NCI-H1105 (cell line): ENCODE measurements at places on chromosomes 7 and 10.

GRCh38 chr10:130423455-130424305 lies 287.5 kb downstream of the GLRX3 start:
- DNase-seq: no peak

DNA sequence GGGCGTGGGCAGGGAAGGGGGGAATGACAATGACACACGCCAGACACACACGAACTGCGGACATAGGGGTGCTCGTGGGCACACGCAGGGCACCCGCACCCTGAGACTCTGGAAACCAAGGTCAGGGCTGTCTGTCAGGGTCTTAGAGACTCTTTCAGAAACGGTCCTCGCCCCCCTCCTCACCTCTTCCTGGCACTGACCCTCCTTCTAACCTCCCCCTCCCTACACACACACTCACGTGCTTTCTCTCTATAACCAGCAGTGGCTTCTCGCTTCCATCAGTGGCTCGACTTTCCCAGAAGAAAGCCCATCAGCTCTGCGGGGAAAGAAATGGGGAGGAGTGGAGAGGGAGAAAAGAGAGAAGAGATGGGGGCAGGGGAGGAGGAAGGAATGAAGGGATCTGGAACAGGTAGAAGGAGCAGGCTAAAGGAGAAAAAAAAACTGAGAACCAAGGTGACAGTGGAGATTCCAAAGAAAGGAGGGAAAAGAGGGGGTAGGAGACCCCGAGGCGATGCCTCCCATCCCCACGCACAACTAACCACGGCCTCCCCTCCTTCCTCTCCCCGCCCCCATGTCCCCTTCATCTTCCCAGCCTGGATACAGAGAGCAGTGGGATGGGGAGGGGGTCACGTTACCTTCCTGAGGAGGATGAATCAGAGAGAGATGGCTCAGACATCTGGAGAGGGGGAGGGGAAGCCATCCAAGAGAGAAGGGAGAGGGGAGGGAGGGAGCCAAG lies 1.7 kb upstream of the VGF start:
- DNase-seq: no peak

DNA sequence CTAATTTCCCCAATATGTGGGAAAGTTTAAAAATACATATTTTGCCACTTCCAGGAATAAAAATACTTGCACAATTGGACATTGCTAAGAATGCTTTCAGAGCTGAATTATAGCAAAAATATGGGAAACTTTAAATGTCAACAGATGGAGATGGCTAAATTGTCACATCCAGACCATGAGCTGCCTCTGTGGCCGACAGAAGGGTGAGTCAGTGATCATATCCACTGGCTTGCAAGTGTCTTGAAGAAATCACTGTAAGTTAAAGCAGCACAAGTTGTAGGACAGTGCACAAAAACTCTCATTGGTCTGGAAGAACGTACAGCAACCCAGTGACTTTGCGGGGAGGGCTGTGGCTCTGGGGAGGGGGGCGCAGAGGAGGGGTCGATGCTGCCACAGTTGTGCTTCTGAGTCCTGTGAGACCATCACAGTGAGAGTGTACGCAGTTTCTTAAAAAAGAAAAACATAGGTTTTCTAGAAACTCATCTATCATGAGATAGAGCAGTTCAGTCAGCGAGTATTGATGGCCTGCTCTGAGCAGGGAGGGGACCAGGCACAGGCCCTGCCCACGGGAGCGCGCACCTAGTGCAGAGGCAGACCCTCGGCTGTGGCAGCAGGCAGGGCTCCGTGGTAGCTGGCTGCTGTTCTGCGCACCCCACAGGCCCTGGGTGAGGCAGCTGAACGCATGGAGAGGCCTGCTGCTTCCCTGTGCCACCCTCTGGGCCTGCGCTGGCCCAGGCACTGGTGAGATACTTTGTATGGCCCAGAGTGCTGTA lies 25.5 kb downstream of the LRRC27 start:
- DNase-seq: no peak

DNA sequence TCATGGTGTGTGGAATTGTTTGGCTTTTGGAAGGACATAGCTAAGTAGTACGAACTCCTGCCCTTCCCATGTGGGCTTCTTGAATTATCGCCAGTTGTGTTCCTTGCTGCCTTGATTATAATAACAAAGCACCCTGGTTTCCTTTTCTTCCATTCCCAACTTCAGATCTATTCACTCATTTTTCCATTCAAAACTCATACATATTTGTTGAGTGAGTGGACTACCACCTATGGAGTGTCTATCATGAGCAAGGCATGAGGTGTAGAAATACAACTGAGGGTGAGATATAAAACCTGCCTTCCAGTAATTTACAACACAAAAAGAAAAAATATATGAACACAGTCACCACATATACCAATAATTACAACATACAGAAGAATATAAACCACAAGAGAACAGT lies 4.9 kb upstream of the COL17A1 start:
- DNase-seq: no peak

DNA sequence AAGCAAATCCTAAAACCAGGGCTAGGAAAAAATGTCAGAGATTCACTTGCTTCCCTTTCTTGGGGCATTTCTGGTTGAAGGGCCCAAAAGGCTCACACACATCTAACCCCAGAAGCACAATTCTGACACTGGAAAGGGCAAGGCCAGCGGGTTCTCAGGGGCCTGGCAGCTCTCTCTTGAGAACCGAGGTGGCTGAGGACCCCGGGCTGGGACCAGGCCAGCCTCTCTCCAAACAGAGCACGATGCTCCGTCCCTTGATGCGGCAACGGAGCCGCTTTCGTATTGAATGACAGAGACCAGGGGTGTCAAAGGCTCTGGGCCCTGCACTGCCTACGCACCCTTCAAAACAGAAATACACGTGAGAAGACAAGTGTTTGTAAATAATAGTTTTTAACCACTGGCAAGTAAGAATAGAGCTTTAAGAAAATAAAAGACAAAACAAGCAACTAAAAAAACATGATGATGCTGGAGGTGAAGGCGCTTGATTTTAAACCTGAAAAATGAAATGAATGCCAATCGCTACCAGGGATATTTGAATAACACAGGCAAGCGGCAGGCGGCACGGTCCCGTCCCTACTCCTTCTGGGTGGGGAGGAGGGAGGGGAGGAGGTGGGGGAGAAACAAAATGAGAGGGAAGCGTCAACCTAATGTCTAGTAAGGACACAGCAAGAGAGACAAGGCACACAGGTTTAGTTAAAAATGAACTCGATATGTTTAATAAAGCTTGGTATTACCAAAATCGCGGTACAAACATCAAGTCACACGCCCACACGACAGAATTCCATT lies 68.0 kb downstream of the SLC29A4 start:
- DNase-seq: no peak

DNA sequence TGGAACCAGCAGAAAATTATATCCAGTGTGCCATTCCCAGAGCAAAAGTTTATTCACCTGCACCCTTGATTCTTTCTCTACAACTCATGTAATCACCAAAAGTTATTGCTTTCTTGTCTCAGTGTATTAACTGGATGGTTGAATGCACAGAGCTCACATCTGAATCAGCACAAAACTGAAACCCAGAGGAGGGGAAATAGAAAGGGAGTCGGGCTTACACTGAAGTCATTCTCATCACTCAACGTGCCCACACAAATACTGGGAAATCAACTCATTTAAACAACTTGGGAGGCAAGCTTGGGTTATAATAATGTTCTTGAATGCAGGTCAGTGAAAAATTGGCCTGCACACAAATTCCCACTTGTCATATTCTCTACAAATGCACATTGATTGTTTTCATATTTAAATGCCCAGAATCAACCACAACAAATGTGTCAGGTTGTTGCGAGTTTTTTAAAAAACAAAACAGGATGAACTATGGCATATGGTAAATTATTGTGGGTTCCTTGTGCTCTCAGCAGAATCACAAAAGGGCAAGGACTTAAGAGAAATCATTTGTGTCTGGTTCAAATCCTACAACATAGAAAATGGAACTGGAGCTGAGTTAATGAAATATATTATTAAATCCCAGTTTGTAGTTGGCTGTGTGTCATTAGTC lies 125.9 kb upstream of the NOBOX start:
- no peak for DNase-seq

GRCh38 chr7:1975581-1975980 lies 257.2 kb downstream of the MAD1L1 start:
- no peak for DNase-seq

- no peak for DNase-seq
Measured at GRCh38 chr10:27100813-27101347, 586 bp upstream of the ANKRD26 start.

- no peak for DNase-seq
Measured at GRCh38 chr10:107915215-107915610, 750.7 kb upstream of the SORCS1 start.

- no peak for DNase-seq
Measured at GRCh38 chr10:99004738-99005137, 230.9 kb downstream of the HPSE2 start.
